ENCODE measurements at places on chromosomes 5 and 9.

- no peak for DNase-seq
These were observed 161.1 kb downstream of the CSNK1G3 start for GRCh38 chr5:123673107-123673506.

- no peak for DNase-seq
These were observed 103.1 kb downstream of the CEMIP2 start for GRCh38 chr9:71665247-71665646.

DNA sequence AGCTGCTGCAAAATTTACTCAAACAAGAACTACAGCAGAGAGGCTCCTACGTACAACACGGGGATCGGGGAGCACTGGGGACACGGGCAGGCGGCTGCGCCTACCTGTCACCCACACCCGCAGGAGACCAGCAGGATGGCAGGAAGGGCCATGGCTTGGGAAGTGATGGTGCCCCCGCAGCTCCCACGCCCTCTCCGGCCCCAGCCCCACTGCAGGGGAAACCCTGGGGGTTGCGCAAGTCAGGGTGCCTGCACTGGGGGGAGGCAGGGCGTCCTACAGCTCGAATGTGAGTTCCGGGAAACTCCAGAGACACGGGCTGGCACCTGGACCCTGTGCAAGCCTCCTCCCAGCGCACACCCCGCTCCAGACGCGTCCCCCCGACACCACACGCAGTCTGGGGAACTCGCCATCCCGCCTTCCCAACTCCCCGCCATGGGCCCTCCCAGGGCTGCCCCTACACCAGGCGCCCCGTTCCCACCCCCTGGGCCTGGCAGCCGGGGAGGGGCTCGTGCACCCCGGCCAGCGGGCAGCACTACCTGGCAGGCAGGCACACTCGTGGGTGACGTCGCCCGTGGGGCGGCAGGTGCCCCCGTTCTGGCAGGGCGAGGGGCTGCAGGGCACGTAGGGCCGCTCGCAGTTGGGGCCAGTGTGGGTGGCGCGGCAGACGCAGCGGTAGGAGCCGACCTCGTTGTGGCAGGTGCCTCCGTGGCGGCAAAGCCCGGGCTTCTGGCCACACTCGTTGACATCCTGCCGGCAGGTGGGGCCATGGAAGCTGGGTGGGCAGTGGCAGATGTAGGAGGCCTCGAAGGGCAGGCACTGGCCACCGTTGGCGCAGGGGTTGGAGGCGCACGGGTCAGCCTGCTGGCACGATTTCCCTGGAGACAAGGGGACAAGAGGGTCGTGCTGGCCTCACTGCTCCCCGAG is 23.3 kb downstream of the NOTCH1 start:
- DNase-seq, result no peak

DNA sequence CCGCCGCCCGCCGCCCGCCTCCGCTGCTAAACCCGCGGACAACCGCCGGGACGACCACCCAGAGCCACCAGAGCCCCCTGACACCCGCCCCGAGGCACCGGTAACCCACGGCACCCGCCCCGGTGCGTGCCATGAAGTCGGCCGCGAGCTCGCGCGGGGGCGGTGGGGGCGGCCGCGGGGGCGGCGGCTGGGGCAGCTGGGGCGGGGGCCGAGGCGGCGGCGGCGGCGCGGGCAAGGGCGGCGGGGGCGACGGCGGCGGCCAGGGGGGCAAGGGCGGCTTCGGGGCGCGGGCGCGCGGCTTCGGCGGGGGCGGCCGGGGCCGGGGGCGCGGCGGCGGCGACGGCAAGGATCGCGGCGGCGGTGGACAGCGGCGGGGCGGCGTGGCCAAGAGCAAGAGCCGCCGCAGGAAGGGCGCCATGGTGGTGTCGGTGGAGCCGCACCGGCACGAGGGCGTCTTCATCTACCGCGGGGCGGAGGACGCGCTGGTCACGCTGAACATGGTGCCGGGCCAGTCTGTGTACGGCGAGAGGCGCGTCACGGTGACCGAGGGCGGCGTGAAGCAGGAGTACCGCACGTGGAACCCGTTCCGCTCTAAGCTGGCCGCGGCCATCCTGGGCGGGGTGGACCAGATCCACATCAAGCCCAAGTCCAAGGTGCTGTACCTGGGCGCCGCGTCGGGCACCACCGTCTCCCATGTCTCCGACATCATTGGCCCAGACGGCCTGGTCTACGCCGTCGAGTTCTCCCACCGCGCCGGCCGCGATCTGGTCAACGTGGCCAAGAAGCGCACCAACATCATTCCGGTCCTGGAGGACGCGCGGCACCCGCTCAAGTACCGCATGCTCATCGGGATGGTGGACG is 499 bp downstream of the FBLL1 start:
- DNase-seq, result no peak

- no peak for DNase-seq
These were observed 36.3 kb upstream of the PLIN2 start for GRCh38 chr9:19163631-19164030.

- DNase-seq, result peak; percentile 84
These were observed 40.3 kb upstream of the LRRC70 start for GRCh38 chr5:62538017-62538942.

- no peak for DNase-seq
These were observed 178.7 kb downstream of the SPATA31D1 start for GRCh38 chr9:82167296-82167695.

DNA sequence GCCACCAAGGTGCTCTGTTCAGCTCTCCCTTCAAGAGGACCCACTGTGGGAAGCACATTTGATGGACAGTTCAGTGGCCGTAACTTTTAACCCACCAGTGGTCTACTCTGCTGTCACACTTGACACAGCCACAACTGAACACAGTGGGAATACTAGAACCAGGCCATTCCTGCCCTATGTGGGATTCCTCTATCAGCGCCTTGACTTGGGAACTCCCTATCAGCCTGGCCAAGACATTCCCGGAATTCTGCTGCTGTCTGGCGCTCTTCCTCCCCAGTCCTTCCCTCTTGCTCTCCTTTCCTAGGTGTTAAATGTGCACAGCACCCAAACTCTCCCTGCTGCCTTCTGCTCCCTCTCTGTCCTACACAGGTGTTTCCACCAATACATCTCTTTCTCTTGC is 23.1 kb upstream of the SH3PXD2B start:
- DNase-seq, result no peak

Measured in HCEC 1CT (cell line).